ENCODE measurements at places on chromosomes 3 and 15. TPM values are rescaled to one million over a fixed set of nuclear protein-coding genes. Genes with fewer than 3 reads are reported as not detected.

Gene GHSR
- not detected for total RNA-seq

Gene SLC12A1
- not detected for total RNA-seq

Gene GOLGA8Q
- total RNA-seq = 5.5 TPM

Gene TUSC7
- total RNA-seq = not detected

- no peak overlapping the region for H3K4me3 ChIP-seq
- no peak overlapping the region for H3K27ac ChIP-seq
- H3K36me3 ChIP-seq = no peaks in the 10 kb centered on the region
- H3K27me3 ChIP-seq = peaks cover 28% of the 10 kb centered on the region
- no peak for DNase-seq
These were observed 16.4 kb upstream of the FGD5 start for GRCh38 chr3:14802381-14802731.

- no peak for DNase-seq
- H3K27me3 ChIP-seq = peaks cover 2% of the 10 kb centered on the region
- no peaks in the 10 kb centered on the region for H3K36me3 ChIP-seq
- H3K4me1 ChIP-seq = no peaks in the 10 kb centered on the region
- H3K27ac ChIP-seq = no peak overlapping the region
These were observed 56.4 kb downstream of the CRYGS start for GRCh38 chr3:186487819-186488218.

DNA sequence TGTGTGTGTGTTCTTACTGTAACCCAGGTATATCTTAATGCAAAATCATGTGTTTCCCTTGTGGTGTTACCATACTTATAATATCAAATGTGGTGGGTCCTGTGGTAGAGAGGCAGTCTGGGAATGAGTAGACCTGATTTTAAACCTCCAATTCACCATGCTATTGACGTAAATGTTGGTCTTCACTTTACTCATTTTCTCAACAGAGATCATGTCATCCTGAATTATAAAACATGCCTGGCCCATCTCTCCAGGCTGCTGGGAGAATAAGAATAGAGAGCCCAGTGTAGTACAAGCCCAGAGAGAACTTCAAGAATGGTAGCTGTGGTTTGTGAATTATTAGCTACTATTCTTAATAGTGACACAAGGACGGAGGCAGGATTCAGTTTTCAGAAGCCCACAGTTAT is 88.1 kb downstream of the MBNL1 start:
- no peak overlapping the region for H3K27ac ChIP-seq
- H3K36me3 ChIP-seq = peaks cover 62% of the 10 kb centered on the region
- H3K4me1 ChIP-seq = peaks cover 49% of the 10 kb centered on the region
- H3K4me3 ChIP-seq = no peak overlapping the region

GRCh38 chr15:91124132-91124531 is 24.1 kb downstream of the SV2B start:
- H3K27ac ChIP-seq = no peak overlapping the region
- H3K27me3 ChIP-seq = peaks cover 21% of the 10 kb centered on the region
- H3K4me1 ChIP-seq = no peaks in the 10 kb centered on the region
- H3K4me3 ChIP-seq = no peak overlapping the region
- DNase-seq = no peak
